ENCODE measurements at places on chromosomes 6 and 20. TPM values are rescaled to one million over a fixed set of nuclear protein-coding genes. Genes with fewer than 3 reads are reported as not detected.

GRCh38 chr6:51167468-51167867, 348.8 kb downstream of the TFAP2B start:
- no peaks in the 10 kb centered on the region for H3K27me3 ChIP-seq
- no peaks in the 10 kb centered on the region for H3K36me3 ChIP-seq
- no peak overlapping the region for H3K4me3 ChIP-seq
- H3K27ac ChIP-seq = no peak overlapping the region

Gene C2
- total RNA-seq = 46.6 TPM

DNA sequence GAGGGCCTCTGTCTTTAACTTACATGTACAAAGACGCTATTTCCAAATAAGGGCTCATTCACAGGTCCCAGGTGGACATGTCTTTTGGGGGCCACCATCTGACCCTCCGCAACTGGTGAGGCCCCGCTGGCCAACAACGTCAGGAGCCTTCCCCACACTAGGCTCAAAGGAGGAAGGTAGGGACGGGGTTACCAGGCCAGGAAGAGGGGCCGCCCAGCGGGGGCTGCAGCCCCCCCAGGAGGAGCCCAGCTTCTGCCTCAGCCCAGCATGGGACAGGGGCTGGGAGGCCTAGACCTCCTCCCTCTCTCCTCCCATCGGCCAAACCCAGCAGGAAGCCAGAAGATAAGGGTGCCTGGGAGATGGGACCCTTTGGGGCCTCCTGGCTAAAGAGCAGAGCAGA, 142.7 kb downstream of the TAF4 start:
- no peaks in the 10 kb centered on the region for H3K36me3 ChIP-seq
- no peak for DNase-seq
- no peaks in the 10 kb centered on the region for H3K4me1 ChIP-seq
- H3K27ac ChIP-seq = no peak overlapping the region

- H3K4me3 ChIP-seq = no peak overlapping the region
- H3K36me3 ChIP-seq = no peaks in the 10 kb centered on the region
- H3K27ac ChIP-seq = no peak overlapping the region
- no peaks in the 10 kb centered on the region for H3K27me3 ChIP-seq
Measured at GRCh38 chr6:72595812-72596211, 26.1 kb upstream of the KCNQ5 start.

DNA sequence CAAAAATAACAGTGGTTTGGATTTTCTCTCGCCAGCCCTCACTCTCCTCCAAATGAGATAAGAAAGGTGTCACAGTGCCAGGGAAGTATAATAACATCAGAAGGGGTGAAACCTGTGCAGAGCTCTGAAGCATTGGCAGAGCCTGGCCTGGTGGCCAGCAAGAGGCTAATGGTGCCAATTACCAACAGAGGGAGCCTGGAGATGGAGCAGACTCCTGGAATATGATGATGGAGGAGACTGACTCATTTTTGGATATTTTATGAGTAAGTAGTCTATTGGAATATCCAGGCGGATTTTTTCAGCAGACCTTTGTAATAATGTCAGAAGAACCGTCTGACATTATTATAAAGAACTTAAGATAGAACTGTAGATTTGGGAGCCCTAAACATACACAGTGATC, 442.6 kb upstream of the MARCKS start:
- H3K4me3 ChIP-seq = no peak overlapping the region
- no peak for DNase-seq
- H3K27me3 ChIP-seq = no peaks in the 10 kb centered on the region
- H3K4me1 ChIP-seq = no peaks in the 10 kb centered on the region

Gene FOXF2
- total RNA-seq = 0.69 TPM

Gene KIAA0408
- total RNA-seq = 6.2 TPM

GRCh38 chr6:35782424-35782823, 1.6 kb downstream of the CLPSL1 start:
- no peak overlapping the region for H3K27ac ChIP-seq
- no peak for DNase-seq
- H3K4me3 ChIP-seq = no peak overlapping the region
- H3K4me1 ChIP-seq = no peaks in the 10 kb centered on the region

- no peaks in the 10 kb centered on the region for H3K4me1 ChIP-seq
- no peaks in the 10 kb centered on the region for H3K36me3 ChIP-seq
- no peaks in the 10 kb centered on the region for H3K27me3 ChIP-seq
- H3K4me3 ChIP-seq = no peak overlapping the region
Measured at GRCh38 chr20:53834062-53834442, 236.3 kb downstream of the BCAS1 start.

DNA sequence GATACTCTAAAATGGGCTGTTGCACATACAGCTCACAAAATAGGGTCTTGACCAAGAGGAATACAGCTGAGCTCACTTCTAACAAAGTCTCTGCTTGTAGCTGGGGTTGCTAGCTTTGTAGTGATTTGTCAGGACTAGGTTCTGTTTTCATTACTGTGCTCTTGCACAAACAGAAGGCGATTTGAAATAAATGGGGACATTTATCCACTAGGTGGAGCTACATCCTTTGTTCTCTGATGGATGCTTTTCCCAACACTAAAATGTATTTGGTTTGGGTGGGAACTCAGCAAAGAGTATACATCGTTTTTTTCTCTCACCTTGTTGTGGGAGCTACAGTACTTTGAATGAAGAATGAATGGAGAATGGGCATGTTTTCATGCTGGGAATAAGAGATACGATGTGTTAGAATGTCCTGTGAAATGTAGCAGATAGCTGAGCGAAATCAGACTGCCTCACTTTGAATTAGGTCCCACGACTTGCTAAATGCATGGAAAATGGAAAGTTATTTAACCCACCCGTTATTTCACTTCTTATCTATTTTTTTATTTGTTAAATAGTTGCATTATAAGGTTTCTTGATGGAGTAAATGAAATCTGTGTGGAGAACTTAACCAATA, 494.7 kb upstream of the MAP3K7 start:
- H3K27ac ChIP-seq = no peak overlapping the region
- H3K4me3 ChIP-seq = no peak overlapping the region
- H3K4me1 ChIP-seq = no peaks in the 10 kb centered on the region
- DNase-seq = no peak
- no peaks in the 10 kb centered on the region for H3K36me3 ChIP-seq

DNA sequence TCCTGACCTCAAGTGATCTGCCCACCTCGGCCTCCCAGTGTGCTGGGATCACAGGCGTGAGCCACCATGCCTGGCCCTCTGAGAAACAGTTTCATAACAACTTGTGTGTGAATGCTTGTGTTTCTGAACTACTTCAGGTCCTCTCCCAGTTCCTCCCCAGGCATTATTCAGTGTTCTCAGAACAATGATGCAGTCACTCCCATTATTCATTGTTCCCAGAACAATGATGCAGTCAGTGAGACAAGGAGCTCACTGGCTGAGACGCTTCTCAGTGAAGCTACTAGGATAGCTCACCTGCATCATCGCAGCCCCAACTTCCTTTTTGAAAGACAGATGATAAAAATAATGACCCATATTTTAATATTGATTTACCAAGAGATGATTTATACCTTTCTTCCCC, 71.5 kb downstream of the NDUFAF5 start:
- H3K4me3 ChIP-seq = no peak overlapping the region
- DNase-seq = no peak
- H3K27ac ChIP-seq = no peak overlapping the region
- no peaks in the 10 kb centered on the region for H3K4me1 ChIP-seq

- H3K27ac ChIP-seq = no peak overlapping the region
- H3K4me3 ChIP-seq = no peak overlapping the region
- no peaks in the 10 kb centered on the region for H3K4me1 ChIP-seq
- H3K27me3 ChIP-seq = no peaks in the 10 kb centered on the region
Measured at GRCh38 chr20:64163776-64164122, 503 bp upstream of the MYT1 start.

DNA sequence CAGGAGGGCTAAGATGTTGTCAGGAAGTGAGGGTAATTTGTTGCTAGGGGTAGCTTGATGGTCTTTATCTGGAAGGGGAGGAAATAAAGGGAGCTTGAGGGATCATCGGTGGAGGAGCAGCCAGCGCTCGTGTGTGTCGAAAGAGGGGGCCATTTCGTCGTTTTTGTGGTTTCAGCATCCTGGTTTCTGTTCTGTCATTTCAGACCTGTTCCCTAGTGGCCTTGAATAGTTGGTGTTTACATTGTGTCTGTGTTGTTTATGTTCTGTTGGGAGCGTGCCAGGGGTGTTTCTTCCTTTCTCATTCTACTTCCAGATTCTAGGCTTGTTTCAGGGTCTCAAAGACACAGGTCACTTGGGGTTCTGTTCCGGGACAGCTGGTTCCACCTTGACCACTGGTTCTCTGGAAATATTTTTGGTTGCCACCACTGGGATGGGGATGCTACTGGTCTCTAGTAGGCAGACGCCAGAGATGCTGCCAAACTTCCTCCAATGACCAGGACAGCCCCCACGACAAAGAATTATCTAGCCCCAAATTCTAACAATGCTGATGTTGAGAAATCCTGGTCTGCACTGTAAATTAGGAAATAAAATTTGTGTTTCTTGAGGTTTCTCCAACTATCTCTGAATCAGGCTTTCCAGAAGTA, 113.9 kb upstream of the NAA20 start:
- no peak overlapping the region for H3K4me3 ChIP-seq
- DNase-seq = peak; percentile 69
- no peaks in the 10 kb centered on the region for H3K36me3 ChIP-seq
- H3K27me3 ChIP-seq = no peaks in the 10 kb centered on the region
- no peak overlapping the region for H3K27ac ChIP-seq

GRCh38 chr6:35019171-35019570, 122.0 kb downstream of the TCP11 start:
- H3K27me3 ChIP-seq = no peaks in the 10 kb centered on the region
- no peaks in the 10 kb centered on the region for H3K36me3 ChIP-seq
- no peak for DNase-seq

DNA sequence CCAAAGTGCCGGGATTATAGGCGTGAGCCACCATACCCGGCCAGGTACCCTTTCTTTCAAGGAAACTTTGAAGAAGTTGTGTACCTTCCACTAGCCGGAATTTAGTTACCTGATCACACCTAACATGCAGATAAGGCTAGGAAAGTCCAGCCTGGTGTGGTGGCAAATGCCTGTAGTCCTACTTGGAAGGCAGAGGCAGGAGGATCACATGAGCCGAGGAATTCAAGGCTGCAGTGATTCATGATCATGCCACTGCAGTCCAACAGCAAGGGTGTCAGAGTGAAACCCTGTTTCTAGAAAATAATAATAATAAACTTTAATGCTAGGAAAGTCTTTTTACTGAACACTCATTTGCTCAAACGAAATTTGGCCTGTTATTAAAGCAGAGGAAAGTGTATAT, 21.0 kb downstream of the NFYA start:
- H3K4me1 ChIP-seq = peaks cover 1% of the 10 kb centered on the region
- H3K27ac ChIP-seq = no peak overlapping the region
- H3K36me3 ChIP-seq = peaks cover 10% of the 10 kb centered on the region
- no peak for DNase-seq
- no peaks in the 10 kb centered on the region for H3K27me3 ChIP-seq
- no peak overlapping the region for H3K4me3 ChIP-seq

DNA sequence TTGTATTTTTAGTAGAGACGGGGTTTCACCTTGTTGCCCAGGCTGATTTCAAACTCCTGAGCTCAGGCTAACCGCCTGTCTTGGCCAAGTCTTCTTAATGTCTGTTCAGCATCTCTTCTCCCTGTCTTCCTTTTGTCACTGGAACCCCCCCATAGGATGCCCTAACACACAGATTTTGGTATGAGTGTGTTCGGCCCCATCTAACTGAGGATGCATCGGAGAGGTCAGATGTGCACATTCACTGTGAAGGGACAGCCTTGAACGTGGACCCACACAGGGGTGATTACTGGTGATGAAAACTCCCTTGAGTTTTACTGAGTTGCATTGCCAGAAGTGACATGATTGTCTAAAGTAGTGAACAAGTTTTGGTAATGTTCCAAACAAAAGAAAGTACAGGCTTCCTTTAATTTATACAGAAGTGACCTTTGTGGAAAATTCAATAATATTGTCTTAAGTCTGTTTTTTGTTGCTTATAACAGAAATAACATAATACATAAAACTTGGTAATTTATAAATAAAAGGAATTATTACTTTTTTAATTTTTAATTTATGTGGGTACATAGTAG, 40.5 kb upstream of the NCOA3 start:
- no peak overlapping the region for H3K4me3 ChIP-seq
- DNase-seq = no peak
- no peaks in the 10 kb centered on the region for H3K4me1 ChIP-seq
- H3K27me3 ChIP-seq = no peaks in the 10 kb centered on the region

DNA sequence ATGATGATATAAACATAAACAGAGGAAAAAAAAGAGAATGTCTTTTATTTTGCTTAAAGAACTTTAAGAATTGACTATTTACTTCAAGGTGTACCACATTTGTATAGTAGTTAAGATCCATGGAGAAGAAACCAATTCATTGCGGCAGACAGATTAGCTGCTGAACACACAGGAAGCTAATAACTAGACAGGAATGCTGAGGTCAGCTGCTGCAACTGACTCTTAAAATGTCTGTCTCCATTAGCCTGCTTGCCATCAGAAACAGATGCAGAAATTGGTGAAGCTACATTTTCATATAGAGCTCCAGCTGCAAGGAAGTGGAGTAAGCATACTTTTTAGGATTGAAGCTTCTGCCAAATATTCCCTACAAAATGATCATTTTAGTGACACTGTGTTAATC, 939.5 kb downstream of the EPHA7 start:
- no peaks in the 10 kb centered on the region for H3K36me3 ChIP-seq
- no peak overlapping the region for H3K4me3 ChIP-seq
- DNase-seq = no peak
- no peaks in the 10 kb centered on the region for H3K27me3 ChIP-seq
- no peaks in the 10 kb centered on the region for H3K4me1 ChIP-seq

Gene ASIP
- total RNA-seq = not detected

DNA sequence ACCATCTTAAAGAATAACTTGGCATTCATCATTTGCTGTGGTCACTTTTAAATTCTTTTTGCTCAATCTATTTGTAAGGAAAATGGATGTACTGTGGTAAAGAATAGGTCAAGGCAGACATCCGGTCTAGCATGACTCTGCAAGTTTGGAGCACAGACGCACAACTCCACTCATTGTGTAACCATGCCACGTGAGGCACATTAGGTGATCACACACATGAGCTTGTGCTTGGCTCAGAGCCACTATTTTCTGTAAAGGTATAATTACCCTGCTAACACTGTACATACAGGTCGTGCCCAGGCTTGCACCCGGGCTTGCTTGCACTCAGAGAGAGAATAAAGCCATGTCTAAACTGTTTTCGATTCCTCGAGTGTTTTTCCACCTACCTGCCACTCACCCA, 1289.1 kb upstream of the ADGRB3 start:
- H3K27ac ChIP-seq = no peak overlapping the region
- no peaks in the 10 kb centered on the region for H3K27me3 ChIP-seq
- no peaks in the 10 kb centered on the region for H3K36me3 ChIP-seq

Measured in aorta (tissue), 5 donors.